Activated CD4-positive, CD25-positive, alpha-beta regulatory T cell (primary cell): ENCODE measurements at places on chromosomes 5 and 9.

GRCh38 chr5:155923784-155924183 lies 403.2 kb upstream of the SGCD start:
- no peak for DNase-seq

- DNase-seq: no peak
Measured at GRCh38 chr5:137372773-137373160, 126.4 kb downstream of the SPOCK1 start.

DNA sequence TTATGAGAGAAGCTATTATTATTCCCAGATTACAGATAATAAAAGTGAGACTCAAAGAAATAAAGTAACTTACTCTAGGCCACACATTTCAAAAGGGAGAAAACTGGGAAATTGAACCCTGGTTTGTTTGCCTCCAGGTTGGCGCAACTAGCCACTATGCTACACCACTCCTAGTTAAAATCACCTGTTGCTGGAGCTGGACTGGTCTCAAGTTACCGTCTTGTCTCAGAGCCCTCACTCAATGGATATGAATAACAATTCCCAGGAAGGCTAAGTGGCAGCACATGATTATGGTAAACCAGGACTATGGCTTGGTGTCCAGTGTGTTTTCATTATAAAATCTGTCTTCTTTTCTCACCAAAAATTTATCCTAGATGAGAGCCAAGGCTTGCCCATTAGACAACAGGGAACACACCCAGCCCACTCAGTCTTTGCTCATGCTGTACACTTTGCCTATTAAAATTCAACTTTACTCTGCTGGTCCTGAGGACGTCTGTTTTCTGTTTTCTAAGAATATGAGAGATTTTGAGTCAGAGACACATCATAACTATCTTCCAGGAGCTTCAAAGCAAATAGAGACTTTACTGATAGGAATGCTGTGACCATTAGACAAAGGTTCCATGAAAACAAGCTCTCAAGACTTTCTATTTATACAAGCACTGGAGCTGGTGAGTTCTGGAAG lies 58.1 kb downstream of the ADRB2 start:
- DNase-seq: no peak

- DNase-seq: no peak
Measured at GRCh38 chr5:56172241-56172640, 60.9 kb downstream of the ANKRD55 start.

- no peak for DNase-seq
Measured at GRCh38 chr5:124697501-124697900, 48.9 kb downstream of the ZNF608 start.

GRCh38 chr5:155943516-155944407 lies 383.2 kb upstream of the SGCD start:
- no peak for DNase-seq

DNA sequence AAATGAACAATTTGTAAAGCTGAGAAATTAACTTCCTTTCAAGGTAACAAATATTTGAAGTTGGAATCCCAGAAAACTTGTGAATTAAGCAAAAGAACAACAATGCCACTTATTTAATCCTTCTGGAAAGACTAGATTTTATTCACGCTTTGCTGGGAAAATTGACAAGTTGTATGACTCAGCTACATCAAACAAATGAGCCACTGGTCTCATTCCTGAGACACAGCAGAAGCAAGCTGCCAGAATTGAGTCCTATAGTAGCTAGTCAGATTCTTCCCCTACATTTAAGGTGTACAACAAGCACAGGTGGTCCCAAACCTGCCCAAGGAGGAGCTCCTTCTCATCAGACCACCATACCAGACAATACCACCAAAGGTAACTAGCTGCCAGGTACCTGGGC lies 280.7 kb downstream of the SPOCK1 start:
- no peak for DNase-seq

DNA sequence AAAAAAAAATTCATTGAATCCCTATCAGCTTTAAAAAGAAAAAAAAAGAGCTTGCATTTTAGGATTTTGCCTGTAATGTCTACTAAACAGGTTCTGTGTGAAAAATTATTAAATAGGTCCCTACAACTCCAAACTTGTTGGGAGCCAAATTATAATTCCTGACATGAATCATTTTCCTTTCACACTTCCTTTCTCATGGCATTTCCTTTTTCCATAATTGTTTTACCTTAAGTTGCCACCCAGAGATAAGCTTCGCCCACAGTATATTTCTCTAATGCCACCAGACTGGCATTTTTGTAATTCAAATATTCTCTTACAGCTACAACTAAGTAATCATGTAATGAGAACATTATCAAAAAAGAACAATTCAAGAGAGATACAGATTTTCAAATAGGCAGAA lies 348.8 kb downstream of the EFNA5 start:
- no peak for DNase-seq

DNA sequence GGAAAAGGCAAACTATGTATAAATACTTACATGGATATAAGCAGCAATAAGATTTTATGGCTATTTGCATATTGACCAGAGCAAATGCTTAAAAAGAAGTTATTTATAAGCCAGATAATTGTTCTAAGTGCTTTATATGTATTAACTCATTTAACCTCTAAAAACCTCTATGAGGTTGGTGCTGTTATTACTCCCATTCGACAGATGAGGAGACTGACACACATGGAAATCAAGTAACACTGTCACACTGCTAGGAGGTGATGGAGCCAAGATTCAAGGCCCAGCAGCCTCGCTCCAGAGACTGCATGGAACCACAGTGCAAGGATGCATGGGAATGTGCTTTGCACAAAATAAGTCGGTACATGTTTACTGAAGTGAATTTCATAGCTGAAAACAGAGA lies 53.7 kb downstream of the C5 start:
- no peak for DNase-seq

- DNase-seq: no peak
Measured at GRCh38 chr9:87706066-87706739, 19.7 kb upstream of the CTSL start.

GRCh38 chr9:129580211-129580915 lies 40.5 kb downstream of the C9orf50 start:
- no peak for DNase-seq

DNA sequence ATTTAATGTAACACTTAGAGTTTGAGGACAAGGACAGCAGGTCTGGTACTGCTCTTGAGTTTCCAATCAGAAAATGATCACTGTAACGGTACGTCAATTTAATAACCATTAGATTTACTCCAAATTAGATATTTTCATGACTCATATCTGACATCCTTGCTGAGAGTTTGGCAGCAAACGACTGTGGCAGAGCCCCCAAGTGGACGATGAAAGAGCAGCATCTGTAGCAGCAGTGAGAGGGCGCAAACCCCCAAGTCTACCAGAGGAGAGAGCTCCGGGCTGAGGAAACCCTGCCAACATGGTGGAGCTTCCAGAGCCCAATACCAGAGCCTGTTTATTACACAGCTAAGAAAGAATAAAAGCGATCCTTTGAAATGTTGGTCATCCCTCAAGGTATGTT lies 73.2 kb upstream of the EPB41L4A start:
- DNase-seq: no peak

DNA sequence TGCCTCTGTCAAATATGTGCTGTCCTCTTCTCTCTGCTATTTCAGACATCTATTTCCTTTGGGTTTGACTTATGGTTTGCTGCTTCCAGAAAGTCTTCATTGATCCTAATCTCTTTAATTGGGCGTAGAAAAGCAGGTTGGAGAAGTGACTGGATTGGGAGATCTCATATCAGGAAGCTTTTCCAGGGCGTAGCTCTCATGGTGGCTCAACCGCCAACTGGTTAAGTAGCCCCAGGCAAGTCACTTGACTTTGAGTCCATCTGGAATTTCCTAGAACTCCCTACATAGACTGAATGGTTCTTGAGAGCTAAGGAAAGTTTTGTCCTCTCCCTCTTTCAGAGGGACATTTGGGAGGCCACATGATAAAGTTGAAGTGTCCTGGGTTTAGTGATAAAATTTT lies 192.3 kb upstream of the GLRA1 start:
- DNase-seq: no peak

DNA sequence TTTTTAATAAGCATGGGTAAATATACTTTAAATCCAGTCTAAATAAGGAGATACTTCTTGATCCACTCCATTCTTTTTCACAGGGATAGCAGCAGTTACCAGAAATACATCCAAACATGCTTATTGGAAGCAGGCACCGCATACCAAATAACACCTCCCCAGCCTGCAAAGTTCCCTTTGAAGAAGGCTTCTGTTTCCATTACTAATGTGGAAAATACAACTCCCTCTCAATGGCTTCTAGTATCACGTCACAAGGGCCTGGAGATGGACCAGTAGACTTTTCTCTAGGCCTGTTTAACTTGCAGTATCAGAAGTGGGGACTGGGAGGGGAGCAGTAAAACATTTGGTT lies 20.8 kb downstream of the TMEM245 start:
- DNase-seq: no peak

DNA sequence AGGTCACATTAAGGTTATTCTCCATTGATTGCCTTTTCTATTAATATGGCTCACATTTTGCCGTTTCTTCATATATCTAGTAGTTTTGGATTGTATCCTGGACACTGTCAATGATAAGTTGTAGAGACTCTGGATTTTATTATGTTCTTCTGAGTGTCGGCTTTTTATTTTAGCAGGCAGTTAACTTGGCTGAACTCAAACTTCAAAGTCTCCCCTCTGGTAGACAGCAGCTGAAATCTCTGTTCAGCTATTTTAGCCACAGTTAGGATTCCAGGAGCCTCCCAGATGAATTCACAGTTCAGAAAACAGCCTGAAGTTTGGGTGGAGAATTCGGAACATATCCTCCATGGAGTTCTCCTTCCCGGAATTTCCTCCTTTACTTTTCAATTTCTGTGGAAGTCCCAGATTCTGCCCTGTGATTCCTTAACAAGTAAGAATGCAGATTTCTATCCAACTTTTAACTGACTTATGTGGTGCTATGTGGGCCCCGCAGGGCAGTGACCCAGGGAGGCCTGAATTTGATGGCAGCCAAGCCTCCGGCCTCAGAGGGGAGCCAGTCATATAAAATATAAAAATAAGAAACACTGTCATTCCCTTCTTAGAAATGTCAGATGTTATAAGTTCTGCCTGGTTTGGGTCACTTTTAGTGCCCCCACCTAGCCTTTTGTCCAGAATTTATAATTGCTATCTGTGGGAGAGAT lies 39.3 kb upstream of the MVB12B start:
- no peak for DNase-seq

DNA sequence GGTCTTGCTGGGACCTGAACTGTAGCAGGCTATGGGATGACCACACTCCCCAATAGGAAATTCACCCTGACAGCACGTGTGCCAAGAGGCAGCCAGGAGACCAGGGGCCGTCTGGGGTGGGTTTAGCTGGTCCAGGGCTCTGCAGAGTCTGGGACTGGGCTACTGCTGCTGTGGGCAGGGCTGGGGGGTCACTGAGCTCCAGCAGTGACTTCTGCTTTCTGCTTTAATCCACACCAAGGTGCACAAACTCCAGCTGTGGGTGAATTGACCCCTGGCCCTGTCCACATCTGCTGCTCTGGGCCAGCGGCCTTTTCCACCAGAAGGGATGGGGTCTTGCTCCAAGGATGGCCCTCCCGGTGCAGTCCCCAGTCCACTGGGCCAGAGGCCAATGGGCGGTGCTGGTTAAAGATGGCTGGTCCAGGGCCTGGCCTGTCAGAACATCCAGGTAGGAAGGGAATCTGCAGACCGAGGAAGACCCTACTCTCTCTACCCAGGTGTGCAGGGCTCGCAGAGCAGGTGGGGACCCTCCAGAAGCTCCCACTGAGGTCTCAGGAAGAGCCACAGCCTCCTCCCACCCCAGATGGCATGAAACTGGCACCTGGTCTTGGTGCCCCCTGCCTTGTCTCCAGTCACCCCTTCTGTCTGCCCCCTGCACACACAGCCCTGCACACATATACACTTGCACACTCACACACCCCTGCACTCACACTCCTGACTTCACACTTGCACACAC lies 28.0 kb downstream of the GLT6D1 start:
- DNase-seq: no peak

DNA sequence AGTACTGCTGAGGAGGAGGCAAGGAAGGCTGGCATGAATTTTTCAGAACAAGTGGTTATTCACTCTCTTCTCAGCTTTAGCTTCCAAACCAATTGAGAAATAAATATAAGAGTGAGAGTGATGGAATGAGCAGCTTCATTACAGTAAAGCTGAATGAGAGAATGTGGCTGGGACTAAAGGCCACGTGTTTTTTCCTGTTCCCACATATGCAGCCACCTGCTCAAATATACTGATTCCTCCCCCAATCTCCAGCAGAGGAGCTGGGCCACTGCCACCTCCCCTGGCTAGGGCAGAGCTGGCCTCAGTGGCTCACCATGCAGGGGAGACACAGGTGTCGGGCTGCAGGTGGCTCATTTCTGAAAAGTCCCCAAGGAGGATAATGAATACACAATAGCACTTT lies 1505.3 kb upstream of the WWC1 start:
- DNase-seq: no peak

DNA sequence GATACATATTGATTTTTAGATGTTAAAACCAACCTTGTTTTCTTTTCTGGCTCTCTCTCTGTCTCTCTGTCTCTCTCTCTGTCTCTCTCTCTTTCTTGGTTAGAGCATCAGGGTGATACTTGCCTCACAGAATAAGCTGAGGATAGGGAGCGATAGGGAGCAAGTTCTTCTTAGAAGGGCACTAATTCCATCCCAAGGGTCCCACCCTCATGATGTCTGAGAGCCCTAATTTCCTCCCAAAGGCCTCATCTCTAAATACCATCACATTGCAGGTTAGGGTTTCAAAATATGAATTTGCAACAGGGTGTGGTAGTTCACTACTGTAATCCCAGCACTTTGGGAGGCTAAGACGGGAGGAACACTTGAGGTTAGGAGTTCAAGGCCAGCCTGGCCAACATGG lies 4.8 kb upstream of the KIF3A start:
- no peak for DNase-seq

DNA sequence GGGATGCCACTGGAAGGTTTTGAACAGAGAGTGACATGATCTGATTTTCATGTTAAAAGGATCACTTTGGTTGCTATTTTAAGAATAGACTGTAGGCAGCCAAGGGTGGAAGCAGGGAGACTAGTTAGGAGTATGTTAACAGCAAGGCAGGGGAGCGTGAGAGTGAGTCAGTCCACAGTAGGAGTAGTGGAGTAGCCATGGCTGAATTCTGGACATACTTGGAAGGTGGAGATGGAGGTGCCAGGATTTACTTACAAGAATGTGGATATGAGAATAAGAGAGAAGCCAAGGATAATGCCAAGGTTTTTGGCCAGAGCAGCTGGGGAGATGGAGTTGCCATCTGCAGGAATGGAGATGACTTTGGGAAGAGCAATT lies 118.8 kb downstream of the GALNT10 start:
- DNase-seq: no peak

DNA sequence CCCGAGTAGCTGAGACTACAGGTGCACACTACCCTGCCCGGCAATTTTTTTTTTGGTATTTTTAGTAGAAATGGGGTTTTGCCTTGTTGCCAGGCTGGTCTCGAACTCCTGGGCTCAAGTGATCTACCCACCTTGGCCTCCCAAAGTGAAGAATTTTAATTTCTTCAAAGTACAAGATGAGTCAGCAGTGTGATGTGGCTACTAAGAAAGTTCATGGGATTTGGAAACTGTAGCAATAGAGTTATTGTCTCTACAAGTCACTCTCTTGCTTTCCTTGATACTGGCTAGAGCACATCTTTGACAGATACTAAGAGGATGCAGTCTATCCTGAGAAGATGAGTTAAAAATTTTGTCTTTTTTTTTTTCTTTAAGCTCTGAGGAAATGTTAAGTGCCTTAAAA lies 1.6 kb downstream of the CREB3 start:
- no peak for DNase-seq
